ENCODE measurements at places on chromosomes 12 and 14.

- no peak for DNase-seq
Measured at GRCh38 chr14:94893411-94894160, 123.7 kb upstream of the GSC start.

DNA sequence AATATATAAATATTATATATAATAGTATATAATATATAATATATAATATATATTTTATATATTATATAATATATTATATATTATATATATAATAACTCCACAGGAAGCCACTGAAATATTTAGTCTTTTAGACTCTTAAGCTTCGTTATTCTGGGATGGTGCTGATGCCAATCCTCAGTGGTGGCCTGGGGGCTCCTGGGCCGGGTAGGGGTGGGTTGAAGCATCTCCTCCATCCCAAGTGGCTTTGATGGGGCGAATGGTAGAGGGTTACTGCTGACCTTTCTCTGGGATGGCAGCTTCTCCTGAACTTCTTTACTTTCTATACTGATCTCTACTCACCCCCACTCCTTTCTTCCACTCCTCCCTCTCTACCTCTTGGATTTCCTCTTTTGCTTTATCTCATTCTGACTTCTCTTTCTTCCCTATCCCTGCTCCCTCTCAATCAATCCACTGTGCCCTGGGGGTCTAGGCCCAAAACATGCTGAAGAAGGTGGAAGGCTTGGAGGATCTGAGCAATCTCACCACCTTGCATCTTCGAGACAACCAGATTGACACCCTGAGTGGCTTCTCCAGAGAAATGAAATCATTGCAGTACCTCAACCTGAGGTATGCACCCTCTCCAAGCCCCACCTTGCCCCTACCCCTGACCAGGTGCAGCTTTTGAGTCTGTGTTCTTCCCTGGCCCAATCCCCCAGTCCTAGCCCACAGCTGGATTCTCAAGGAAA is 4.8 kb upstream of the ENO2 start:
- DNase-seq = no peak

DNA sequence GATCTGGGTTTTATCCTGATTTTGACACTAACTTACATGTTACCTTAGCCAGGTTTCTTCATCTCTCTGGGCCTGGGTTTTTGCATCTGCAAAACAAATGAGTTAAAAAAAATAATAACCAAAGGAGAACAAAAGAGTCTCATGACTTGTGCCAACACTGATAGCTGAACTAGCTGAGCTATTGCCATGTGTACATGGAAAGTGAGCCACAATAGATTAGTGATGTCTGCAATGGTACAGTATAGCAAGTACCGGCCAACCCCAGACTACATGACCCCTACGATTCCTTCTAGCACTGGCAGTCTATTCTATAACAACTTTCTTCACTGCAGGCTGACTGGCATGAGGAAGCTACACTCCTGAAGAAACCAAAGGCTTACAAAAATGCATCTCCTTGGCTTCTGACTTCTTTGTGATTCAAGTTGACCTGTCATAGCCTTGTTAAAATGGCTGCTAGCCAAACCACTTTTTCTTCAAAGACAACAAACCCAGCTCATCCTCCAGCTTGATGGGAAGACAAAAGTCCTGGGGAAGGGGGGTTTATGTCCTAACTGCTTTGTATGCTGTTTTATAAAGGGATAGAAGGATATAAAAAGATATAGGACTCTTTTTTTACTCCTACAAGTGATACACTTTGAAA is 123.7 kb downstream of the DAD1 start:
- DNase-seq = peak; percentile 38

DNA sequence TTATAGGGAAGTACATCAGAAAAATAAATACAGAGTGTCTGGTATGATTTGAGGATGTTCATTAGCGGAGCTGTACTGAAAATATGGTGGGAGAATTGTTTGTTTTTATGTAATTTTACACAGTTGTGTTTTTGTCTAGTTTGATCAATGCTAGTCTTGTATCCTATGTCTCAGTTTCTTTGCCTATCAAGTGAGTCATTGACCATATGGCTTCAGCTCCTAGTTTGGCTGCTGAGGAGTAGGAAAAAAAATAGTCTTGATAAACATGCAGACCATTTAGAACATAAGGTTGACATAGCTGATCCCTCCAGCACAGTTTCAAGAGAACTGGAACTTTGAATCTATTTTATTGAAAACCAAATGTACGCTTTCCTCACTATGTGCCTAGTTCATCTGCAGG is 1292.1 kb upstream of the FLRT2 start:
- DNase-seq = peak; percentile 53

GRCh38 chr14:30058401-30058800 is 130.8 kb upstream of the PRKD1 start:
- DNase-seq = peak; percentile 51

DNA sequence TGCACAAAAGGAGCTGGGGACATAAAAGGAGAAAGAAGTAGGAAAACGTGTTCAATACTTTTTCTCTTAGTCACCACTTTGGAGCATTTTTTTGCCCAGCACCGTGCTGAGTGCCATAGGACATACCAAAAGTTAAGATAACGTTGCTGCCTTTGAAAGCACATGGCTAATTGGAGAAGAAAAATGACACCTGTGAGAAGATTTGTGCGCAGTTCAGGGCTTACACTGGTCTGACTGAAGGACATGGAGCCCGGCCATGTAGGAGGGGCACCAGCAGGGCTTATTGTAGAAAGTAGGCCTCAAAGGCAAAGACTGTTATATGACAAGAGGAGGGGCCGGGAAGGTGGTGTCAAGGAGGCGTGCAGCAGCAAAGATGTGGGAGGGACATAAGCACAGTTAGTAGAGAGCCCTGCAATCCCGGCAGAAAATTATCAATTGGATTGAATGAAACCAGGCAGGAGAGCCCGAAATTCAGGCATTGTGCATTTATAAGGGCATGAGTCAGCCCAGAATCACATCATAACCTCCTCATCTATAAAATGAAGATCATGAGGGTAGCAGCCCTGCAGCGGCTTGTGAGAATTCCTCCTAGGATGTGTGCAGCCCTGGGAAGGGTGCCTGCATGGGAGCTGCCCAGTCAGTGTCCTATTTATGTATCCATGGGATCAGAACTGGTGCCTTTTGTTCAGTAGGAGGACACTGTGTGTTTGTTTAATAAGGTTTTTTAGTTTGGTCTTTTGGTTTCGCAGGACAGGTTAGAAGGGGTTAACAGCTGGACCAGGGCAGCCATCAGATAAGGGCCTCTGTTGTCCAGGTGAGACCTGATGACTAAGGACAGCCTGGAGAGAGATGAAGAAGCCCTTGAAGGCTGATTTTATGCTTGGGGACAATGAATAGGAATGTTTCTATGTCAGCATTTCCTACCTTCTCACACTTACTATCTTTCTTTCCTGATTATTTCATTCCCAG is 122.4 kb downstream of the GPR135 start:
- DNase-seq = peak; percentile 70

DNA sequence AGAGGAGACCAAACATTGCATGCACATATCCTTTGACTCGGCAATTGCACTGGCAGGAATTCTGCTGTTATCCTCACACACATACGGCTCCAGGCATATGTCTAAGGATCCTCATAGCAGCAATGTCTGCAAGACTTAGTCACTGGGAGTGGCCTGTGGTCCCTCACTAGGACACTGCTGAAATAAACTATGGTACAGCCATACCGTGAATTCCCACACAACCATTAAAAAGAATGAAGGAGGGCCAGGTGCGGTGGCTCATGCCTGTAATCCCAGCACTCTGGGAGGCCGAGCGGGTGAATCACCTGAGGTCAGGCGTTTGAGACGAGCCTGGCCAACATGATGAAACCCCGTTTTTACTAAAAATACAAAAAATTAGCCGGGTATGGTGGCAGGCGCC is 105.1 kb downstream of the ZFP36L1 start:
- peak; percentile 73 for DNase-seq

GRCh38 chr12:52204931-52205505 is 13.2 kb upstream of the KRT80 start:
- no peak for DNase-seq
